ENCODE measurements at places on chromosomes 5 and 9.

DNA sequence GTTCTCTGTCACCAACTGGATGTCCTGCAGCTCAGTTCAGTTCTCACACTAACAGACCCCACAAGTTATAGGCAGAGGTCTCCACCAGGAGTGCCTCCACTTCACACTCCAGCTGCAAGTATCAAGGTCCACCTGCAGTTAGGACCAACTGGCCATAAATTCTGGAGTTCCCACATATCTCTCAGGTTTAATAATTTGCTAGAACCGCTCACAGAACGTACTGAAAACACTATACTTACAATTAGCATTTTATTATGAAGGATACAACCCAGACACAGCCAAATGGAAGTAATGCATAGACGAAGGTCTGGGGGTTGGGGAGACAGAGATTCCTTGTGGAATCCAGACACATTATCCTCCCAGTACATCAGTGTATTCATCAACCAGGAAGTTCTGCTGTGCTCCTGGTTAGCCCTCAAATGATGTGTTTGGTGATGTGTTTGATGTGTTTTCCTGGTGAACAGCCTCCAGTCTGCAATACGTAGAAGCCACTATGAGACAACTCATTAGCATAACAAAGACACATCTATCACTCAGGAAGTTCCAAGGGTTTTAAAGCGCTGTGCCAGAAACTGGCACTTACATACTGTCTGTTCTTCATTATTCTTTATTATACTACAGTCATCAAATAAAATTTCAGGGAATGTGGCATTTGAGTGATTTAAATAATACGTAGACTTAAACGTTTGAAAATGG lies 25.4 kb downstream of the OGN start:
- no peak for DNase-seq

- no peak for DNase-seq
These were observed 107.7 kb downstream of the MTRR start for GRCh38 chr5:7976411-7977190.

- DNase-seq = peak; percentile 71
These were observed 185.0 kb downstream of the CSNK1G3 start for GRCh38 chr5:123696921-123697341.

DNA sequence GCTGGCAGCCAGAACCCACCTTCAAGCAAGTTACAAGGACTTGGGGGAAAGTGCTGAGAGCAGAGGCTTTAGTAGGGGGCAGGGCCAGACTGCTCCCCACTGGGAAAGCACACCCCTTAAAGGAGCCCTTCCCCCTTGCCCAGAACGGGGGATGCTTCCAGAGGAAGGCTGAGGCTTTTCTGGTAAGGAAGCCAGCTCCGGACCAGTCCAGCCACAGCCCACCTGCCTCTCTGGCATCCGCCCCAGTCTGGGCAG lies 4.2 kb upstream of the DPM2 start:
- DNase-seq = no peak
